Choroid plexus epithelial cell (primary cell): ENCODE measurements at places on chromosomes 2 and 18.

- DNase-seq: no peak
Measured at GRCh38 chr2:116724550-116724949, 1089.9 kb upstream of the DDX18 start.

- no peak for DNase-seq
Measured at GRCh38 chr2:214699236-214699635, 110.2 kb downstream of the BARD1 start.

- peak; percentile 36 for DNase-seq
Measured at GRCh38 chr18:9058406-9058805, 44.1 kb upstream of the NDUFV2 start.

DNA sequence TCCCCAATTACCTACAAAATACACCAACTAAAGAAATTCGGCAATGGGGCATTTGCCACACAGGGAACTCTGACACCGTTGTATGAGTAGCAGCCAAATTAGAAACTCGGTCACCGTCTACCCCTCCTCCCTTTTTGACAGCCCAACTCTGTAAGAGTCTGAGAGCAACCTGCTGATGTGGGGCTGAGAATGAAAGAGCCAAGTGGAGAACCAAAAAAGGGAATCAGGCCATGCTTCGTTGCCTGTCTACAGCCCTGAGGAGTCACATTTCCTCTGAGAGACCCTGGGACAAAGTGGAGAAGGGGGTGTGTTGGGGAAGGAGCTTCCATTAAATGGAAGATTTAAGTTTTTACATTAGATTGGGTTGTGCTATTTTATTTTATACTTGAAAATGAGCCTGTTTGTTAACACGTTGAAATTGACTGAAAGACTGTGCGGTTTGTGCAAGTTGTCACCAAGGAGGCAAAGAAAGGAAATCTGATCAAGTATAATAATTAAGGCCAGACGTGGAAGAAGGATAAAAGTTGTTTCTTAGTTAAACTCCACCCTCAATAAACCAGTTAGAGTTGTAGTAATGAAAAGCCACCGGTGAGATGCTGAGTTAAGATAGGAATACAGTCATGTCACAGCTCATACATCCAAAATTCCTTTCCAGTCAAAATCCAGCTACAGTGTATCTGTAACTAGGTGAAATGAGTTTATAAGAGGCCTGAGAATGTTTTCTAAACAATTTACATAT is 131.7 kb upstream of the CREB1 start:
- no peak for DNase-seq

DNA sequence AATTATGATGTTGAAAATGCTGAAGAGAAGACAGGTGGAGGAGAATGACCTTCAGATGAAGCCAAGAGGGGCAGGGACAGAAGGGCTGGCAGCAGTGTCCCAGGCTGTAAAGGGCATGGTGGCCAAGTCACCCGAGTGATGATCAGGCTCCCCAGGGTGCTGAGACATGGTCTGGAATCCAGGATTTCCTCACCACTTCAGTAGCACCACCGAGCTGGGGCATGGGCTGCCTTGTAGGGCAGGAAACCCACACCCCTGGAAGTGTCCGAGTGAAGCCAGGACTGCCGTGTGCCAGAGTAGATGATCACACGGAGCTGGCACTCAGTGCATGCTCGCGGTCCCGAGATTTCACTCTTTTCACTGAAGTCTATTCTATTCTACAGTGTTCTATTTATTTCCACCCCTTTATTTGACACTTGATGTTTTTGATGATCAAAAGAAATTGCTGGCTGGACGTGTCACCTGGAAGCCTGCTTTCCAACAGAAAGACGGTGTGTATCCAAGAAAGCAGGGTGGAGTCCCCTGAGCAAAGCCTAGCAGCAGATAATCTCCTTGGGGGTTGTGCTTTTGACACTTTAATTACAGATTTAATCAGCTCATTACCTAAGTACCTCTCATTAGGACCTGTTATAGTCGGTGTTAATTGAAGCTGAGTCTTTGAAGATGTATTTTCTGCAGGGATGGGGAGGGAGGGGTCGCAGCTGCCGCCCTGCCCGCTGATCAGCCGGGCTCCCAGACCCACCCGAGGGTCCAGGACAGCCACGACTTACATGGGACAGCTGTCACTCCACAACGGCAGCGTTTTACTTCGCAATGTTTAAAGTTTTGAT is 92.3 kb downstream of the SEPTIN10 start:
- no peak for DNase-seq

DNA sequence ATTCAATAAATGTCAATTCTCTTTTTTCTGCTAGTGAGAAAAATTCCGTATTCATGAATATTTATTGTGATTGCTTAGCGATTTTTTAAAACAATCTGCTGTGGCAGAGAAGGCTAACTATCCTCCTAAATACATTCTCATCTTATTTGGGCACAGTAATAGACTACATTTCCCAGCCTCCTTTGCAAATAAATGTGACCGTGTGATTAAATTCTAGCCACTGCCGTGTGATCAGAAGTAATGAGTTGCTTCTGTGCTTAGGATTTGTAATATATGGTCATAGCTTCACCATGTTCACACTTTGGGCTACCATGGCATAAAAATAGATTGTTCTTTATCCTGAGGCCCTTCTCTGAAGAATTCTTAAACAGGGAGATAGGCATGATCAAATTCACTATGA is 179.6 kb downstream of the FAM124B start:
- DNase-seq: peak; percentile 53

- DNase-seq: no peak
Measured at GRCh38 chr2:2901384-2902345, 476.0 kb downstream of the EIPR1 start.

DNA sequence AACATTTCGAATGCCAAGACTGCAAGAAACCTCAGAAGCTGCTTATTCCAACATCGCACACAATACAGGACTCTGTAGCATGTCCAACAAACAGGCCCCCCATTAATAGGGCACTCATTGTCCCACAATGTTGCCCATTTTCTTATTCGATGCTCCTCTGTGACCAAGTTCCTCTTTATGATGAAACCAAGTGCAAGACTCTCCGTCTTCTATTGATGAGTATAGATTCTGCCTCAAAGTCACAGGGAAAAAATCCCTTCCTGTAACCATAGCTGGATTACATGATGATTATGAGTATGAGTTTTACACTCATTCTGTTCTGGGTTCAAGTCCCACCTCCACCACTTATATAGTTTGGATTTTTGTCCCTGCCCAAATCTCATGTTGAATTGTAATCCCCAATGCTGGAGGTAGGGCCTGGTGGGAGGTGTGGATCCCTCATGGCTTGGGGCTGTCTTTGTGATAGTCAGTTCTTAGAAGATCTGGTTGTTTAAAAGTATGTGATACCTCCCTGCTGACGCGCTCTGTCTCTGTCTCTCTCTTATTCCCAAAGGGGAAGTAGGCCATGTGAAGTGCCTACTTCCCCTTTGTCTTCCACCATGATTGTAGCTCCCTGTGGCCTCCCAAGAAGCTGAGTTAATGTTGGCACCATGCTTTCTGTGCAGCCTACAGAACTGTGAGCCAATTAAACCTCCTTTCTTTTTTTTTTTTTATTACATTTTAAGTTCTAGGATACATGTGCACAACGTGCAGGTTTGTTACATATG is 148.7 kb downstream of the OSR1 start:
- no peak for DNase-seq

GRCh38 chr2:173513107-173513727 is 158.5 kb downstream of the CDCA7 start:
- no peak for DNase-seq

DNA sequence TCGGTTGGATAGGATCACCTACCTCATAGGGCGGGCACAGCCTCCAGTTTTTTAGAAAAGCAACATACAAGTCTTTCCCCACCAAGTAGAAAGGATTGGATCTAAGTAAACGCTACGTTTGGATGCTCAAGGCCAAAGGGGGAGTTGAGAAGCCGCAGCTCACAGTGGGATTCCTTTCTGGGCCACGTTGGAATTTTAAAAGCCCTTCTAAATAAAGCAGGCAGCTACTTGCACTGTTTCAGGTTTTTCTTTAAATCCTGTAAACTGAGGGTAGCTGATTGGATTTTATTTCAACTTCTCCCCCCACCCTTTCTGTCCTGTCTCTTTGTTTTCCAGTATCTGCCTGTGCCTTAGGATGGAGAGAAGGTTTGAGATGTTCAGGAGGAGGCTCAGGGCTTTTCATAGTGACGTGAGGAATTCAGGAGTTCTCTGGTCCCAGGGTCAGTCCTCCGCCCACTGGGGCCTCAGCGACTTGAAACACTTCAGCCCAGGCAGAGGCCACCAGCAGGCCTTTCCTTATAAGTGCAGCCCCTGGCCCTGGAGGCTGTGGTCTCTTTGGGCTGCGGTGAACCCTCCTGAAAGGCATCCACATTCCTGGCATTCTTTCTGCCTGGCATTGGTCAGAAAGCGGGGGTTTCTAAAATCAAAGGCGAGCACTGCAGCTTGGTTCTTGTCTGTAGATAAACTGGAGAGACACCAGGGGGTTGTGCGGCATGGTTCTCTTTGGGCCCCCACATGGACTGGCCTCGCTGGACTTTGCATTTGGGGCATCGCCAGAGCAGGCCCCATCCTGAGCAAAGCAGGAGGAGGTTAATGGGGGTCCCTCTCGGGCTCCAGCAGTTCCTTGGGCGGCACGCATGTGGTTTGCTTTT is 44.5 kb downstream of the SH3BP4 start:
- DNase-seq: peak; percentile 78

DNA sequence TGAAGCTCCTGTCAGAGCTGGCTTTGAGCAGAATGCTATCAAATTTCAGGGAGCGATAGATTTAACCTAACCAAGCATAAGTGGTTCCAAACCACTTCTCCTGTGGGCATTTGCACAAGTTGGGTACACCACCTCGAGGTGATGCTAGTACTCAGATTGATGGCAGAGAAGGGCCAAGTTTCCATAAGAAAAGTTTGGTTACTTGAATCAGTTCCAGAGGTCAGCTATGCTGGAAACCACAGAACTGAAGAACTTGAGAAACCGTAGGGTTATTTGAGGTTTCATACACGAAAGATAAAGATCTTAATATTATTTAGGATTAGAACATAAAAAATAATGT is 238.2 kb upstream of the SOX11 start:
- peak; percentile 50 for DNase-seq

GRCh38 chr2:43276962-43277391 is 50.6 kb upstream of the ZFP36L2 start:
- DNase-seq: peak; percentile 44
